Tibial artery (tissue), 4 donors: ENCODE measurements at places on chromosomes 4 and X.

DNA sequence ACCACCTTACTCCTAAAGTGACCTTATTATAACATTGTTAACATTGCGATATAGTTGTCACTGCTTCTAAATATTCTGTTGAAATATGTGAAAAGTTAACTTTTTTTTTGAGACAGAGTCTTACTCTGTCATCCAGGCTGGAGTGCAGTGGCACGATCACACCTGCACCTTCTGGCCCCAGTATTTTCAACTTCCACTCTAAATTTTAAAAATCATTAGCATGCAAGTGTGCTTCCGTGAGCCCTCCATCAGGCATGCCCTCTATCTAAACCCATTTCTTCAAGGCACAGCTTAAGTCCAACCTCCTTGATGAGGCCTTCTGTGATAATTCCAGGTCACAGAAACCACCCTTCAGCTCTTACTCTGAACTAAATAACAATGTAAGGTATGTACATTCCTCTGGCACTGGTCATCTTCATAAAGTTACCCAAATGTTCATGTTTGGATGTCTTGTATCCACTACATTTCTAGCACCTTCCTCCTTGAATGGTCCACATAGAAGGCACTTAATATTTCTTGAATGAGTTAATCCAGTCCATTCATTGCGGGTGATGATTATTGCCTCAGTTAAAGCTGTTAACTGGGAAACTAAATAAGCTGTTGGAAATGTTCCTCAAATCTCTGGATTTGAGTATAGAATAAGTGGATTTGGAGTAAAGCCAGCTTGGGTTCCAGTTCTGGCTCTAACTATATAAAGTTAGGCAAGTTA is 38.6 kb upstream of the TMEM131L start:
- peak overlapping the region; percentile 79 for H3K27ac ChIP-seq
- H3K4me3 ChIP-seq, result no peak overlapping the region
- DNase-seq, result no peak
- H3K4me1 ChIP-seq, result no peaks in the 10 kb centered on the region
- no peaks in the 10 kb centered on the region for H3K27me3 ChIP-seq

DNA sequence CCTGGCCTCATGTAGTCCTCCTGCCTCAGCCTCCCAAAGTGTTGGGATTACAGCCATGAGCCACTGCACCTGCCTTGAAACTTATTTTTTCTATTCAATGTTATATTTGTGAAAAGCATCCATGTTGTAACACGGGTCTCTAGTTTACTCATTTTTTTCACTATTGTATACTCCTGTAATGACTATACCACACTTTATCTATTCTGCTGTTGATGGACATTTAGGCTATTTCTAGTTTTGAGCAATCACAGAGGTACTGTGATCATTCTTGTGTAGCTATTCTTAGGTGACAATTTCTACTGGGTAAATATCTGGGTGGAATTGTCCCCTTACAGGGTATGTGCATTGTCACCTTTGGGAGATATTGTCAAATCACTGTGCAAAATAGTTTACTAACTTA is 3.6 kb downstream of the DRP2 start:
- no peaks in the 10 kb centered on the region for H3K27me3 ChIP-seq
- no peak for DNase-seq
- H3K27ac ChIP-seq, result no peak overlapping the region
- H3K4me3 ChIP-seq, result no peak overlapping the region
- H3K4me1 ChIP-seq, result no peaks in the 10 kb centered on the region

DNA sequence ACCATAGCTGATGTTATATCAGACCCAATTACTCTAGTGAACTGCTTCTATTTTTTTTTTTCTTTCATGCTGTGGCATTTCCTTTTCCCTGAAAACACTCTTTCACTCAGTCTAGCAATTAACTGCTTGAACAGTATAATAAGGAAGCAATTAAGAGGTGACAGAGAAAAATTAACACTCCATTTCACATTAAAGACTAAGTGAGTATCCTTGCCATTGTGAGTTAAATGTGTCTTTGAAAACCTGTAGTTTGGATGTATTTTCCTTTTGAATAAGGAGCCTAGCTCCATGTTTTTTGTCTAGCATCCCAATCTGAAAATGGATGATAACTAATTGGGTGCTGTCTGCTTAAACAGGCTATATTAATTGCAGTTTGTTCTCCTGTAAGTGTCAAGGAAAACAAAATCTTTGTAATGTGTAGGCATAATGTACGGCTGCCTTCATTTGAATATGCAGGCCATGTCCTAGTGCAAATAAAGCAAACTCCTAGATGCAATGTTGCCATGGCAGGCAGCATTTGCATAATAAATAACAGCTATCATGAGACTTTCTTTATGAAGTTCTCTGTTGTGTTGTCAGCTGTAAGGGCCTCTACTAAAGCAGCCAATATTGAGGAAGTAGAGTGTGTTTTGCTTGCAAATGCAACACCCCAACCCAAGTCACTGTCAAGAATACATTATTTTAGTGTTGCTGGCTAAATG is 416.7 kb downstream of the ZIC3 start:
- no peak overlapping the region for H3K27ac ChIP-seq
- H3K36me3 ChIP-seq, result no peaks in the 10 kb centered on the region
- no peaks in the 10 kb centered on the region for H3K27me3 ChIP-seq
- DNase-seq, result no peak
- H3K4me1 ChIP-seq, result no peaks in the 10 kb centered on the region

- H3K4me1 ChIP-seq, result no peaks in the 10 kb centered on the region
- no peaks in the 10 kb centered on the region for H3K27me3 ChIP-seq
- H3K4me3 ChIP-seq, result no peak overlapping the region
- H3K27ac ChIP-seq, result no peak overlapping the region
Observed at GRCh38 chr4:150209140-150209829, 131.0 kb downstream of the DCLK2 start.

GRCh38 chr4:185573651-185574199 is 38.4 kb upstream of the PDLIM3 start:
- no peak overlapping the region for H3K4me3 ChIP-seq
- no peaks in the 10 kb centered on the region for H3K27me3 ChIP-seq
- H3K36me3 ChIP-seq, result no peaks in the 10 kb centered on the region
- peaks cover 29% of the 10 kb centered on the region for H3K4me1 ChIP-seq
- no peak for DNase-seq
- peak overlapping the region; percentile 69 for H3K27ac ChIP-seq

- H3K36me3 ChIP-seq, result peaks cover 94% of the 10 kb centered on the region
- no peak overlapping the region for H3K27ac ChIP-seq
- H3K4me3 ChIP-seq, result no peak overlapping the region
Observed at GRCh38 chr4:3239303-3239702, 9.7 kb upstream of the MSANTD1 start.

- H3K4me3 ChIP-seq, result no peak overlapping the region
- no peaks in the 10 kb centered on the region for H3K27me3 ChIP-seq
- H3K36me3 ChIP-seq, result no peaks in the 10 kb centered on the region
- no peak overlapping the region for H3K27ac ChIP-seq
- no peaks in the 10 kb centered on the region for H3K4me1 ChIP-seq
- peak; percentile 31 for DNase-seq
Observed at GRCh38 chr4:54384563-54384962, 155.5 kb downstream of the PDGFRA start.

DNA sequence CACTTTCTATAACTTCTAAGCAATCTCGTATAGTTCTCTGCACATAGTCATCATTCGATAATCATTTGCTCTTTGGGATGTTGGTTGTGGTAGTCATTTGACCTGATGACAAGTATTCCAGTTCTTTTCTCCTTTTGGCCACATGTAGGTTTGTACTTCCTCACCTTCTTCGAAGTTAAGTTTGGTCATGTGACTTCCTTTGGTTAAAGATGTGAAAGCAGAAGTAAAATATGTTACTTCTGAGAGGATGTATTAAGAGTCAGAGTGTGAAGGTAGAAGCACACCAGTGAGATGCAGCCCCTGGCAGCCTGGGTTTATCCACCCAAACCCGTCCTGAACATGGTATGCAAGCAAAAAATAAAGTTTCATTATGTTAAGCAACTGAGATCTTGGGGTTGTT is 48.9 kb upstream of the ZNF518B start:
- no peak overlapping the region for H3K27ac ChIP-seq
- no peak overlapping the region for H3K4me3 ChIP-seq
- H3K36me3 ChIP-seq, result no peaks in the 10 kb centered on the region
- DNase-seq, result no peak

- no peaks in the 10 kb centered on the region for H3K36me3 ChIP-seq
- no peak overlapping the region for H3K4me3 ChIP-seq
- no peaks in the 10 kb centered on the region for H3K27me3 ChIP-seq
- DNase-seq, result no peak
Observed at GRCh38 chr4:71211748-71212147, 127.1 kb upstream of the SLC4A4 start.

DNA sequence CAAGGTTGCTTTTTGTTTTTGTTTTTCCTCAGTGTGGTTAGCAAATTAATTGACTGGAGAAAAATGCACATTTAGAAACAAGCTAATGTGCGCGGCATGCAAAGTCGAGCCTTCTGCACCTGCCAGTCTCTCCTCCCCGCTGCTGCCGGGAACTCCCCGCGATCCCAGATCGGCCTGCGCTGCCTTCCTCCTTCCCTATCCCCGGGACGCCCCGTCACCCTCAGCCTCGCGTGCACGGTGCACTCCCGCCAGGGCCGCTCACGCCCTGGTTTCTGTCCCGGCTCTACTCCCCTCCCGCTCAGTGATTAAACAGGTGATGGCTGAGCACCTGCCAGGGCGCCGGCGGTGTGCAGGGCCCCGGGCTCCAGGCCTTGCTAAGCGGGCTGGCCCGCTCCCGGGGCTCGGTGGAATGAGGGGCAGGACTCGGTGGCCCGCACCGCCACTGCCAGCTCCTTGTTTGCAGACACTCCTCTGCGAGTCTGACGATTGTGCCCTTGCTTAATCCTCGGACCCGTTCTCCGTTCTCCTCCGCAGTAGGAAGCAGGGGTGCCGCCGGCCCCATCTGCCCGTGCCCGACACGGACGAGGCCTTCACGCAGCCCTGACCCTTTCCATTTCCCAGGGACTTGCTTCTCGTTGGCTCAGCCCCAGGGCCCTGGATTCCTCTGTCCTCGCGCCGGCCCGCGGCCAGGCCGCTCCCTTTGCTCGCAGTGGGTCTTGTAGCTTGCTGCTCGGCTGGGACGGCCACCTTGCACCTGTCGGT is 143.4 kb downstream of the TRIML1 start:
- no peak for DNase-seq
- H3K27ac ChIP-seq, result no peak overlapping the region
- H3K4me3 ChIP-seq, result no peak overlapping the region
- H3K27me3 ChIP-seq, result no peaks in the 10 kb centered on the region

GRCh38 chrX:23389196-23389792 is 54.6 kb downstream of the PTCHD1 start:
- H3K4me1 ChIP-seq, result no peaks in the 10 kb centered on the region
- no peaks in the 10 kb centered on the region for H3K36me3 ChIP-seq

GRCh38 chrX:30373951-30374350 is 64.8 kb upstream of the NR0B1 start:
- DNase-seq, result no peak
- H3K4me1 ChIP-seq, result no peaks in the 10 kb centered on the region
- H3K27ac ChIP-seq, result no peak overlapping the region
- no peaks in the 10 kb centered on the region for H3K27me3 ChIP-seq

DNA sequence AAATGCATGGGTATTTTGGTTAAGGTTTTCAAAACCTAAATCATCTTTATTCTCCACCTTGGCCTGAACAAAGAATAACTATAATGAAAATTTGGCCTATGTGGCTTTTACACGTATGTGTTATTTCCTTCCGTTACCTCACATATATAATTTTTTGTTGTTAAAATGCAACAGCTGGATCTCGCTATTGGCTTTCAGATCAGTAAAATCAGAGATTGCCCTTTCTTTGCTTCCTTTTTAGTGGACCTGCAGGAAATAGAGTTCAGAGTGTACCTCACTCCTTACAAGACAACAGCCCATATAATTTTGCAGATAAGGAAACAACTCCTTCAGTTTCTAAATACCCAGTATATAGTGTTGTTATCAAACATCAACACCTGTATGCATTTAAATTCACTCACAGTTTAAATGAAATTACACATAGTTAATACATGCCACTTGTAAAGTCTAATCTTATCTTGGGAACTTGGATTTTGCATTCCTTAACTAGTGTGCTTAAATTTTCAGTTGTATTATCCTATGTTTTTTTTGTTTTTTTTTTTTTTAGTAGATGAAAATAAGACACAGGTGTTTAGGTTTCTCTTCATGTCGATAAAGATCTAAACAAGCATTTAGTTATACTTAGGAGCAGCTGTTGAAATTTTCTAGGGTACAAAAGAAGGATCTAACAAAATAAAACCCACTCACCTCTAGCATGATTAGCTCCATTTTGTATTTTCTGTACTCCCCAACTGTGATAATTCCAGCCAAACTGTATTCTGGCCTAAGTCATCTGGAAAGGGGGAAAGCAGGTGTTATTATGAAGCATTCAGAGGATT is 96.2 kb upstream of the SPRY1 start:
- no peak overlapping the region for H3K27ac ChIP-seq
- H3K4me1 ChIP-seq, result peaks cover 19% of the 10 kb centered on the region
- no peaks in the 10 kb centered on the region for H3K36me3 ChIP-seq
- H3K27me3 ChIP-seq, result no peaks in the 10 kb centered on the region
